ENCODE measurements at places on chromosomes 2 and 18. TPM values are rescaled to one million over a fixed set of nuclear protein-coding genes. Genes with fewer than 3 reads are reported as not detected.
A peak's percentile ranks its signal among the peaks of the same experiment; 100 is the strongest.

- no peak for DNase-seq
These were observed 3.6 kb downstream of the CHN1 start for GRCh38 chr2:175001566-175001965.

DNA sequence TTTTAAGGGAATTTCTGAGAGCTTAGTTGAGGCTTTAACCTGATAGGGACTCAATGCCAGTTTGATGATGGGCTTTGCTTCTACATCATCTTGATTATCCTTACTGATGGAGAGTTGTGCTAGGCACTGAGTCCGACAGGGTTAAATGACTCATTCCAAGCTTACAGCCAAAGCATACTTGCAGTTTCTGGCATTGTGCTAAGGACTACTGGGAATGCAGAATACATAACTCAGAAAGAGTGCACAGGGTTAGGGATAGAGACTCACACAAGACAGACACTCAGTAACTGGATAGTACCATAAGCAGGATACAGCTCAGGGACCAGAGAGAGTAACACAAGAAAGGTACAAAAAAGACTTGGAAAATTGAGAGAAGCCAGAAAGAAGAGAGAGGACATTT lies 94.1 kb upstream of the SLC14A2 start:
- DNase-seq, result no peak

DNA sequence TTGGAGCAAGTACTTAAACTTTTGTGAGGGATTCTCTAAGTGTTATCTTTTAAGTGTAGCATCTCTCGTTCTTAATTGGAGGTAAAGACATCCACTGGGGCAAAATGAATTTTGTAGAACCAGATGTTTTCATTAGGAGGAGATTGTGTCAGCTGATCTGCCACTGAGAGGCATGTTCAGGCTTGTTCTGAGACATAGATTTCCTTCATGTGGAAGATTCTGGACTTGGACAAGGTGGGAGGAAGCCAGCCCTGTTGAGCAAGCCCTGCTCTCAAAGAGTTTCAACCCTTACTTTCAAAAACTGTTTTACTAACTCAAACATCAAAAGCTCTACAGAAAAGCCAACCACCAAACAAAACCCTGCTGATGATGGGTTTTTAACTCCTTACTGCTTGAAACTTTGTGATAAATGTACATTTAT lies 6.5 kb downstream of the MAP4K4 start:
- DNase-seq, result peak; percentile 47

- no peak for DNase-seq
These were observed 5.0 kb upstream of the SMAD2 start for GRCh38 chr18:47935321-47936055.

DNA sequence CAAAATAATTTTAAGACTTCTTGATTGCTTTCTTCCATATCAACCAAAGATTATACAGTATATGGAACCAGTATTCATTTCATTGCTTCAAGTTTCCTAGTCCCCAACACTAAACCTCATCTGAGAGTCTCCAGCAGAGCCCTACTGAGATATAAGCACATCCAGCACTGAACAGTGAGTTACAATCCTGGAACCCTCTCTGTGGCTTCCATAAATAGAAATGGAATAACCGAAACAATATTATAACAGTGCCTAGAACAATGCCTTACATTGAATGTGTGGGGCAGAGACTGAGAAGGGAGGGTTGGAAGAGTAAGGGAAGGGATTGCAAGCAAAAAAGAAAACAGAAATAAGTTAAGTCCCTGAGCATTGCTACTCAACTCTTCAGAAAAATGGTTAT lies 18.9 kb downstream of the AAK1 start:
- DNase-seq, result no peak

- no peak for DNase-seq
These were observed 249.2 kb upstream of the SLC39A10 start for GRCh38 chr2:195407783-195408182.

DNA sequence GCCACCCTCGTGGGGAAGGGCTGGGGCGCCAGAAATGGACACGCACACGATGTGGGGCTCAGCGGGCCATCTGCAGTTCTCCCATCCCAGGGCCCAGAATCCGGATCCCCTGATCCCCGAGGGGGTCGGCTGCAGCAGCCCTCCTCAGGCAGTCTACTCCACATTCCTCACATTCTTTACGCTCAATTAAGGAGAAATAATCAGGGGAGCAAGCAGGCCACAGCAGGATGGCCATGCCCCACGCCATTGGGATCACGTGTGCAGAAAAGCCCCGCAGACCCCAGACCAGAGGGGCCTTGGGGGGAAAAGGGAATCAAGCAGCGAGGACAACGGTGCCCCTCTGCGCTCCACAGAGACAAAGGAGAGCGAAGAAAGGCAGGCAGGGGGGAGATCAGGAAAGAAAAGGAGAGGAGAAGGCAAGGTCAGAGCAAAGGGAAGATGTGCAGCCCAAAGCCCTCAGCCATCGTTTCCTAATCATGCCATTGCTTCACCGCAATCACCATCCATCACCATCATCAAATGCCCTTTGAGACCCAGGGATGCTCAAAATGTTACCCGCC lies 17.5 kb upstream of the PKDCC start:
- DNase-seq, result no peak

- peak; percentile 50 for DNase-seq
These were observed 624 bp downstream of the METTL8 start for GRCh38 chr2:171432969-171433762.

DNA sequence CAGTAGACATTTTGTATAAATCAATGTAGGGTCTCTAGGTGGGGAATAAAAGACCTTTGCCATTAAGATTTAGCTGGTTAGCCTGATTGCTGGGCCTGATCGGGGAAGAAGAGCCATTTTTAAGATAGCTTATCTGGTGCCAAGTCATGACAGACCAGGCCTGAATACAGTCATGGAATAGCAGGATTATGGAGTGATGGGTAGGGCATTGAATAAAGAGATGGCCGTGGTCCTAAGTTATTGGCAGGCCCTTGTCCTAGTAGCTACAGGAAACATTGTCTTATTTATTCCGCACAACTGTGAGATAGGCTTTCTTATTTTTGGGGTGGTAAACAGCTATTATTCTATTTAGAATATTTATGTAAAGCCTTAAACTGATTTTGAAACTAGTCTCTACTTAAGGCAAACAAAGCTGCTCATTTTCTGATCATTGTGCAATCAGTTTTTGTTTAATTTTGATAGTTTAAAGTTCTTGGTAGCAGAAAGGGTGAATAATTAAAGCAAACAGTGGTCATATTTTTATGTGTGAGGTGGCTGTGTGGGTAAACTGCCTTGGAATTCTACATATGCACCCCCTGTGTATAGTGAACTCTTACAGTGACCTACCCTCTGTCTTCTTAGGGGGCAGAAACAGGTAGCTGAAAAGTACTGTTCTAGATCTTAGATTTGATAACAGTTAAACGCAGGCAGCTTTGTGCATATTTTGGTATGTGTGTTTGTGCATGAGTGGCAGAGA lies 22.6 kb downstream of the ZNF236 start:
- DNase-seq, result no peak

DNA sequence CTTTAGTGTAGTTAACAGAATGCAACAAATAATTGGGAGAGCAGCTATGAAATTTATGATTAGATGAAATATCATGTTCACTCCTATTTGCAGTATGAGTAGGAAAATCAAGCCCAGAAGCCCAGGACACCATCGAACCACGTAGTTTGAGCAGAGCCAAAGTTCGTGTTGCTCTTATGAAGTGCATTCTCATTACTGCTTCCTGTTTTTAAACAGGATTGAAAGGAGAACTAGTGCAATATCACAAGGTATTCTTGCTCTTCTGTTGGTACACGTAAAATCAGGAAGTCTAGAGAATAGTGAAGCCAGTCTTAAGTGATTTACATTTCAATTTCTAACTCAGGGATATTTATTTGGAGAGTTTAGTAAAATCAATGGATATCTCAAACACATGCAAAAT lies 21.1 kb downstream of the ARHGAP15 start:
- no peak for DNase-seq

IL1RN gene
- total RNA-seq, result 0.48 TPM

FASTKD1 gene
- total RNA-seq, result 26.8 TPM

FBXO15 gene
- 0.89 TPM for total RNA-seq

CRYGC gene
- total RNA-seq, result not detected
